ENCODE measurements at places on chromosomes 5 and 9. TPM values are rescaled to one million over a fixed set of nuclear protein-coding genes. Genes with fewer than 3 reads are reported as not detected.
A peak's percentile ranks its signal among the peaks of the same experiment; 100 is the strongest.

GRCh38 chr5:86979811-86980411, 287.8 kb upstream of the RASA1 start:
- peak; percentile 39 for DNase-seq

DNA sequence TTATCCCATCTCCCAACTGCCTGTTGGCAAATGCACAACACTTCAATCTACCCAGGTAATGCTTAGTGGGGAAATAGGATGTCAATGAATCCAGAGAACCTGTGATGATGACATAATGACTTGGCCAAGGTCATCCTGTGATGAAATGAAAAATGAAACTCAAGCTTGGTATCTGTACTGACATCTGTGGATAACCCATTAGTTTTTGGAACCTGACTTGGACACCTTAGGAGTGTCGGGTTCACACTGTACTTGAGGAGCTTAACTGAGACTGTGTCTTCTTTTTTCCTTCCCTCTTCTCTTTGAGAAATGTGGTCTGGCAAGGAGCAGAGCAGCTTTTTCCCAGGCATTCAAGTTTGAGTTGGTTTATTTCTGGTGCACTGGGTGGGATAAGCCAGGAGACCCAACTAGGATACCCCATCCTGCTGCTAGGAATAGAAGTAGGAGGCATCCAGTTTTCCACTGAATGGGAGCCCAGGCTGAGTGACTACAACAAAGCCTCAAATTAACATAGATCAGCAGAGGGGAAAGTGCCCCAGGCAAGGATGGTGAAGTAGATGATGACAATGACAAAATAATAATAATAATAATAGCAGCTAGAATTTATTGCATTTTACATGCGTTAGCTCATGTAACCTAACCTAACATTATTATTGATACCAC, 72.1 kb downstream of the ADRB2 start:
- DNase-seq: no peak

Gene RNF183
- not detected for total RNA-seq

Gene LRRC19
- not detected for total RNA-seq

DNA sequence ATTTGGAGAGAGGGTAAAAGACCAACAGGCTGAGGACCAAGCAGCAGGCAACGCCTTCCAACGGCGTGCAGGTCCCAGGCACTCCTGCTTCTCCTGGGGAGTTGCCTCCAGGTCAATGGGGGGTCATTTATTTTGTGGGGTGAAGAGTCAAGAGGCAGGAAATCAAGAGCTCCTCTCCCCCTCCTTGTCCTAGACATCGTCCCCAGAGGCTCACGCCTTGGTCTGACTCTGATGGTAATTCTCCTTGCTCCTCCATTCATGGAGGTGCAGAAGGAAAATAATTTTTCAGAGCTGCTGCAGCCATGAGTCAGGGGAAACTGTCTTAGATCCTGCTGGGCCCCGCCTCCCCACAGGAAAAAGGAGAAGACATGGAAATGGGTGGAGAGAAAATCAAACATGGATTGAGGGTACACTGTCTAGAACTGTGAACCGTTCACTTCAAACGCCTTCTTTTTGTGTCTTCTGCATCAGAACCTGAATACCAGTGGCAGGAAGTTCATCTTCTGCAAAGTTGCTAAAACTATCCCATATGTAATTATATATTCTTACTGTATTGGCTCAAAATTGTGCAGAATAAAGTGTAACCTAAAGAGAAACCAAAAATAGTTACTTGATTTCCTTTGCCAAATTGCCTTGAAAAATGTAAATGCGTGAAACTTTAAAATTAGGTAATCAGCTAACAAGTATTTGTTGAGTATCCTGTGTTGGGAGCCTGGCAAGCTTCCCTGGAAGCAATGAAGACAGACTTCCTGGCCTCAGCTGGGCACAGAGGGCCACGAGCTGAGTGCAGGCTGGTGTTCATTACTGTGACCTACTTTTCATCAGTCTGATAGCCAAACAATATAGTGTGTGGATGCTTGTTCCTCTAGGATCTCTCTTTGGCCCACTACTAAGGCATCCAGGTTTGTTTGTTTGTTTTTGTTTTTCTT, 142.0 kb downstream of the CMYA5 start:
- no peak for DNase-seq

DNA sequence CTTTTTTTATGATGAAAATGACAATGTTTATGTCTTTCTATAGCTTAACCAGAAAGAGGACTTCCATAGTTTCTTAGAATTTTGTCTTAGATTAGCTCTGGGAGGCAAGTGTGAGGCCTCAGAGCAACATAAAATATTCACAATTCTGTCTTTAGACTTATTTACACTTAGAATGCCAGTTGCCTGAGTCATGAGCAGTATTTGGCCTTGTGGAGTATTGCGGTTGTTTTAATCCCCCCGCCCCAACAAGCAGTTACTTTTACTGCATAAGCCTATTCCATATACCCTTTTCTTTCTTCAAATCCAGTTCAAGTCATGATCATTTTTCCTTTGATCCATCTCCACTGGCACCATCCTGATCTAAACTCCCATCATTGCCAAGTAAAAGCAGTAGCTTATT, 198.0 kb upstream of the EGFLAM start:
- DNase-seq: no peak

GRCh38 chr9:121298689-121299466, 30.9 kb downstream of the GSN start:
- DNase-seq: no peak

Gene PCDHGA3
- 2.6 TPM for total RNA-seq

Gene PCDH1
- 42.4 TPM for total RNA-seq

Data from kidney epithelial cell (primary cell).